ENCODE measurements at places on chromosomes 7 and 10. TPM values are rescaled to one million over a fixed set of nuclear protein-coding genes. Genes with fewer than 3 reads are reported as not detected.

TMEM273 gene
- total RNA-seq: 3.1 TPM

DYDC2 gene
- not detected for total RNA-seq

COBL gene
- not detected for total RNA-seq

PROSER2 gene
- total RNA-seq: 26.4 TPM

CFAP69 gene
- total RNA-seq: 0.27 TPM

CPXM2 gene
- 7.0 TPM for total RNA-seq

REPIN1 gene
- 124 TPM for total RNA-seq

KCNH2 gene
- total RNA-seq: not detected

Data from mammary microvascular endothelial cell (primary cell).